ENCODE measurements at places on chromosomes 2 and 18.

DNA sequence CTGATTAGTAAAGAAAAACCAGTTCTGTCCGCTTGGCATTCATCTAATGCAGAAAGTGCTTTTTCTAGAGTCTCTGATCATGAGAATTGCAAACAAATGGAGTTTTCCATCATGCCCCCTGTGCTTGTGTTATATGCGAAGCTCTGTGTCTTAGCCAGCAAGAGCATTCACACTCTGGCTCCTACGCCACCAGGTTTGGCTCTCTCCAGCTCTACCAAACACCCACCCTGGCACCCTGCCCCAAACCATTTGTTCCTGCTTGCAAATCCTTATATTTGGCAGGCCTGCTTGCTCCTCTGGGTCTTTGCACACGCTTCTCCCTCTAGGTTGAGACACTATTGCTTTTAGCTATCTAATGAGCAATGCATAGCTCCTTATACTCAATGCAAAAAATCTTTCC is 204.1 kb upstream of the CYRIA start:
- no peak for DNase-seq

GRCh38 chr18:677951-678381 is 20.5 kb downstream of the TYMS start:
- peak; percentile 27 for DNase-seq

- no peak for DNase-seq
Measured at GRCh38 chr2:143697744-143698143, 568.5 kb downstream of the ARHGAP15 start.

GRCh38 chr2:2748399-2749205 is 417.5 kb upstream of the MYT1L start:
- DNase-seq: no peak

GRCh38 chr2:105252271-105252670 is 10.7 kb downstream of the GPR45 start:
- no peak for DNase-seq

DNA sequence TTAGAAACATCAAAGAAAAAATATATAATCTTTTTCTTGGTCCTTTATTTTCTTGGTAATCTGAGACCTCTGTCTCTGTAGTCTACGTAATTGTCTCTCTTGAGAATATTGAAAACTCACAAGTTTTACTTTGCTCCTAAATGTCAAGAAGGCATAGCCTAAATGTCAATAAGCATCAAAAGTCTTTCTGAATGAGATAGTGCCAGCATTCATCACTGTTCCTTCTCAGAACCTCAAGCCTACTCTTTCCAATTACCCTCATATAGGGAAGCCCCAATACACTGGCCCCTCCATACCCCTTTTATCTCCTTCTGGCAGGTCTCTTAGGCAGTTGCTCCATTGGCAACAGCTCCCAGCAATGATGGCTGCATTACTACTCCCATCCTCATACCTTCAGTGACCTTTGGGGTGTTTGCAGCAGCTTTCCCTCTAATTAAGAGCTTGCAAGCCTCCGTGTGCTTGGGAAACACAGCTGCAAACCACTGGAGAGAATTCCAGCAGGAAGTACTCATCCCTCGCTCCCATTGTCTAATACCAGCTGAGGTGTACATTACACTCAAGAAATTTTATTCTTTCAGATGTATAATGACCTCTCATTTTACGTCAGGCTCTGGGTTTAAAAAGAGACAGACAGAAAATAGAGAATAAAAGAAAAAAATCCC is 95.8 kb downstream of the KYNU start:
- DNase-seq: no peak

DNA sequence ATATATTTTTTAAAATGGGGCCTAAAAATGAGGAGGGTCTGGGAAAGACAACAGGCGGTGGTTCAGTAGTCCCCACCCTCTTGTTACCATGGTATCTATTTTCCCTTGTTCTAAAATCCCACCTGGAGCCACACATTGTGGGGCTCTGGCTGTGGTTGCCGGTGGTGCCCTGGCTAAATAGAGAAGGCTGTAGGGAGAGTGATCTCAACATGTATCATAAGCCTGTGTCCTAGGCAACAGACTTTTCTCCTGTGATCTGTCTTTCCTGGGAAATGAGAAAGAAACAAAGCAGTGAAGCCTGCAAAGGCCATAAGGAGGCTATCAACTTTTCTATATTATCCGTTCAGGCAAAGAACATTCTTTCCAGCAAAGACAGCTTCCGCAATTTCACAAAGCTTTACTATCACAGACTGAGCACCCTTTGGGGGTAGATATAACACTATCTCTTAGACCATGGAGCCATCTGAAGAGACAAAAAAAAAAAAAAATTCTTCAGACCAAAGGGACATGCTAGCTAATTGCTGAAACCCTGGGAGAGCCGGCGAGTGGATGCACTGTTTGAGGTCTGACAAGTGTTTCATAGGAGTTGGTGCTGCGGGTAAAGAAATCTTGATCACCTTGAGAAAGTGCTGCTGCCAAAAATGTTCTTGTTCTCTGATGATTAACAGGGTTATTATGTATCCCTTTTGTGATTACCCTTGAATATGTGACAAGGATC is 879.2 kb upstream of the DDX18 start:
- DNase-seq: no peak

DNA sequence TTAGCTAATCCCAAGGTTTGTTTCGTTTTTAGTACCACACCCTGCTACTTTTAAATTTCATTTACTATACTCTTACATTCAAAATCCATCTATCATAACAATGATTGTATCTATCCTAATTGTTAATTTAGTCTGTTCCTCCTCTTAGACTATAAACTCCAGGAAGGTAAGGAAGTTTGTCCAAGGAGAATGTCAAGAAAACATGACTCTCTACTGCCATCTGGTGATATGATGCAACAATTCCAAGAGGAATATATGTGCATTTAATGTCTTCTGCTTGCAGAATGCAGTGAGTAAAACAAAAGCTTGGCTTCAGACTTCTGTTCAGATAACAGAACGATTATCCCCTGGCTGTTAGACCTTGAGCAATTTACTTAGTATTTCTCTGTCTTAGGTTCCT is 1267.1 kb downstream of the LRP1B start:
- no peak for DNase-seq

DNA sequence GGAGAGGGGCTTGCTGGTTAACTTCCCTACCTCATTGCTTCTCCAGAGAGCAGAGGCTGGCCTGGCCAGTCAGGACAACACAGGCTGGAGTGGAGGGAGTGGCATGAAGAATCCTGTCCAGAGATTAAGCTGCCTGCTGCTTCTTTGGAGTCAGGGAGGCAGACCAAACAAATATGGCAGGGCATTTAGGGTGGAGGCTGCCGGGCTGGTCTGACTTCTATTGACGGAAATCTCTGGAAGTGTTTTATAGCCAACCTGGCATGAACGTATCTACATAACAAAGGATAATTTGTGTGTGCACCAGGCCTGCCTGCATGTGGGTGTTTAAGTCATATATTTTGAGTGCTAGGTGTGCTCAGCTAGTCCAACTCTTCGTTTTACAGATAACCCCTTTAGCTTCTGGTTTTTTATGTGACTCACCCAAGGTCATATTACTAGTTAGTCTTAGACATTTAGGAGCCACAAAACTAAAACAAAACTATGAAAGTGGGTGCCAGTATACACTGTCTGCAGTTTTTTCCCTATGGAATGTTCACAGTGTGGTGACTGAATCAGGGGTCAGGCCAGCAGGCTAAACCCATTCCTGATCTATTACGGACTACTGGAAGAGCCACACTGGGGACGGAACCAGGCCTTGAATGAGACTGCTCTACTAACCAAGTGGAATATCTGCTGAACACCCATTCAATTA is 5.5 kb downstream of the NPC1 start:
- no peak for DNase-seq

- DNase-seq: no peak
Measured at GRCh38 chr2:200399636-200400035, 93.1 kb downstream of the SPATS2L start.

DNA sequence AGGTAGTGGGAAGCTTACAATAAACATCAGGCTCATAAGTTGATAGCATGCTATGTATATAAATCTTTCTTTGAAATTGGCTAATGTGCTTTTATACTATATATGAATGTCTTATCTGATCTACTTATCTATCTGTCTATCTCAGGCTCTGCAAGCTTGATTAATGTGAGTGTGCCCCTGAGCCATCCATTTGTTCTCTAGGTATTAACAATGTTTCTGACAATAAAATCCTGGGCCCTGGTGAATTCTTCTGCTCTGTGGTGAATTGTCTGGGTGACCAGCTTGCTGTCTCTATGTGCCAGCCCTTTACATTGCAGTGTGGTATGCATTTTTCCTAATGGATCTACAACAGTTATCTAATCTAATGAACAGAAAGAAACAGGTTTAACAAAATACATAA is 295.9 kb downstream of the HRH4 start:
- DNase-seq: no peak

- no peak for DNase-seq
Measured at GRCh38 chr2:132438691-132439090, 22.1 kb downstream of the GPR39 start.

- DNase-seq: peak; percentile 22
Measured at GRCh38 chr2:29295845-29296244, 180.6 kb downstream of the CLIP4 start.

GRCh38 chr2:185475914-185476313 is 262.7 kb upstream of the FSIP2 start:
- DNase-seq: peak; percentile 76

GRCh38 chr2:11676640-11677039 is 6.6 kb upstream of the NTSR2 start:
- peak; percentile 79 for DNase-seq

DNA sequence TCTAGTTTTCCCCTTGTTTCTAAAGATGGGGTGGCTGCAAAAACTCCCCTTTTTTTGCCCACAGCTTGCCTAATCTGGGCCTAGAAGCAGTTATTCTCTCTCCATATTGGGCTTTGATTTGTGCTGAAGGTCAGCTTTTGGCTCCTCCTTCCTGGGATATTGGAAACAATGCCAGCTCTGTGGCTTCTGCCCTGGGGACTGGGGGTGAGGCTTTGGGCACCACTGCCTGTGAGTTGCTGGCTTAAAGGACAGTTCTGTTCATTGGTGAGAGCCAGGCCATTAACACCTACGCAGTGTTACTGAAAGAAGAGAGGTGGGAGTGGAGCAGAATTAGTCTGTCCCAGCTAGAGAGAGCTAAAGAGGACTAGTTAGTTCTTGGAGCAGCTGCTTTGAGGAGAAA is 4.3 kb downstream of the UBXN2A start:
- DNase-seq: no peak

DNA sequence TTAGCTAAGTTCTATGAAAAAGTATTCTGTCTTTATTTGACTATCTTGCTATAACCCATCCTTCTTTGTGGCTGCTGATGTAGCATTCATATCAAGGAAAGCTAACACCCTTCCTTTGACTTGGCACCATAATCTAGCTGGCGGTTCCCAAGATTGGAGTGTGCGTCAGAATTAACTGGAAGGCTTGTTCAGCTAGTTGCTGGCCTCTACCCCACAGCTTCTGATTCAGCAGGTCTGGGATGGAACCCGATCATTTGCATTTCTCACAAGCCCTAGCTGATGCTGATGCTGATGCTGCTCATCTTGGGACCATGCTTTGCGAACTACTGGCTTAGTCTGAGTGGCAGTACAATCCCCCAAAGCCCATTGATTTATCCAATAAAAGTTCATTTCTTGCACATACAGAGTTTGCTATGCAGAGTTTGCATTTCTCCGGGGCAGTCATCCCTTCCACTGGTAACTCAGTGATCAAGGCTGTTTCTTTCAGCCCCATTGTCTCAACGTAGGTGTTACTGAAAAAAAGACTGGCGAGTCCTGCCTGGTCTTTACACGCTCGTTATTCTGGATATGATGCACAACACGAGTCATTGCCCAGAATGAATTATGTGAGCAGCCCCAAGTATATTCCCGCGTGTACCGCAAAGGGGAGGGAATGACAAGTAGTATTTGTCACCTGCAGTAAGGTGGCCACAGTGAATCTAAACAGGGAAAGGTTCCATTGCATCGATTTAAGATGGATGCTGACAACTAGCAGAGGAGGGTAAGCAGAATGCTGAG is 96.5 kb downstream of the ZNF532 start:
- DNase-seq: no peak

DNA sequence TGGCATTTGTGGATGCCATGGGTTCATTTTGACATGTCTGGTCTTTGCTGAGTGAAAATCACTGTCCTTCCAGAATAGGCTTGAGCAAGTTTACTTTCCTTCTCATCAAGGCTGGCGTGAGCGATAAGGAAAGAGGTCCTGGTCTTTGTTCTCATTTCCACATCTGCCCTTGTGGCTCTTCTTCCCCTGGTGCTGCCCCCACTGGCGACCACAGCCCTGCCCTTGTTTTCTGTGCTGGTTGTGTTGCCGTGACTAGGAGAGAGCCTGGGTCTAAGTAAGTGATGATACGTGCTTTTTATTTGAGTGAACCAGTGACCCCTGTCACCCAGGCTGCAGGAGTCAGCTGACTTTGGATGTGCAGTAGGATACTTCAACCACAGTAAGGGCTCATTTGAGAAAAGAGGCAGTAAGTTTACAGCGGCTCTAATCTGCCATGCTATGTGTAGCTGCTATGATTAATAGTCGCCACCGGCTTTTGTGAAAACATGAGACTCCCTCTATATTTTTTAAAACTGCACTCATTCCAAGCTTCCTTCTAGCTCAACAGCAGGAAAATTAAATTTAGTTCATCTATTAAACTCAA is 441.7 kb downstream of the RNF144A start:
- DNase-seq: no peak
